ENCODE measurements at places on chromosomes 16 and 17.

DNA sequence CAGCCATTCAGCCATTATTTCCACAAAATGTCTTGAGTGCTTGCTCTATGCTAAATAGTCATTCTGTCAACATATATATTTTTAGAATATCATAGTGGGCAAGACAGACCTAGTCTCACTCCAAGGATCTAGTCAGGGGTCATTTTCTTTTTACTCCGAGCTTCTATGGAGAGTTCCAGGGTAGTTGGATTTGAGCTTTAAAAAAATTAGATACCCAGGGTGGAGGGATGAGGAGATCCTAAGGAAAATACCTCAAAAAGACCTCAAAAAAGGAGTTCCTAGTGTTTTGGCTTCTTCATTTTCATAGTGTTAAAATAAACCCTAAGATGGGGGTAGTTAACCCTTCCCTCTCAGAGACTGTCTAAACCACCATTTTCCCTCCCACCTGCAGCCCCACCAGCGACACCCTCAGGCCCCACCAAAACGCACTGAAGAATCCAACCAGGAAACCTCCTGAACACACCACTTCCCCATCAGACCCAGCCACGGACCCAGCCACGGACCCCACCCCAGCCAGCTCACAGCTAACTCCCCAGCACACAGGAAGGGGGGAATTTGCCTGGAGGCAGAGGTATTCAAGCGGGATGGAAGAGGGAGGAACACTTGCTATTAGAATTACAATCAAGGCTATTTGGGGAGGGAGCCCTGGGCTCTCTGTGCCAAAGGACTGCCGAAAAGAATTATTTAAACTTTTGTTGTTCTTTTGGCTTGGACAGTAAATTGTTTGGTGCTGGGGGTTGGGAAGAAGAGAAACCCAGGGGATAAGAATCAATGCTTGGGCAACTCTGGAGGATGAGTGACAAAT is 2.2 kb downstream of the ETV4 start:
- no peak for DNase-seq

DNA sequence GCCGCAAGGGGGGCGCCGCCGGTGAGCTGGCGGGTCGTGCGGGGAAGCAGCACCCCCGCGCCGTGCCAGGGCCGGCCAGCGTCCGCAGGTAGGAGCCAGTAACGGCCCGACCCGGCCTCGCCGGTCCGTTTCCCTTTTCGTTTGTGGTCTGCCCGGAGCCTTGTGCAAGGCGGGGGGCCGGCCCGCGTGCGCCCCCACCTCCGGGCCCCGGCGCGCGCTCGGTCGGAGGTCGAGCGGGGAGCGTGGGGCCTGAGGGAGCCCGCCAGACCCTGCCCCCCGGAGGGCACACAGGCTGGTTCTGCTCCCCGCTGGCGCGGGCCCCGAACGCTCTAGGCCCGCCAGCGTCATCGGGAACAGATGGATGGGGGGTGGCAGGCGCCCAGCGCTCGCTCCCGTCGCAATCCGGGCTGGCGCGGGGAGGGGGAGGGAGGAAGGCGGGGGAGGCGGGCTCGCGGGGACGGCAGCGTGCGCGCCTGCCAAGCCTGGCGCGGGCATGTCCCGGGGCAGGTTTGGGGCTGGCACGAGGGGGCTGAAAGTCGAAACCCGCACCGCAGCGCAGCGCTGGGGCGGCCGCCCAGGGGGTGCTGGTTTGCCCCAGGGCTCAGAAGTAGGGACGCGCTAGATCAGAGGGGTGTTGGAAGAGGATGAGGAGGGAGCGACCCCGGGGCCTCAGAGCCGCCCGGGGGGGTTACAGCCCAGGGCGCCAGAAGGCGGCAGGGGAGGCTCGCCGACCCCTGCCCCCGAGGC is 1.5 kb upstream of the GSE1 start:
- peak; percentile 74 for DNase-seq

GRCh38 chr17:58492238-58493121 is 4.3 kb upstream of the HSF5 start:
- DNase-seq = no peak

DNA sequence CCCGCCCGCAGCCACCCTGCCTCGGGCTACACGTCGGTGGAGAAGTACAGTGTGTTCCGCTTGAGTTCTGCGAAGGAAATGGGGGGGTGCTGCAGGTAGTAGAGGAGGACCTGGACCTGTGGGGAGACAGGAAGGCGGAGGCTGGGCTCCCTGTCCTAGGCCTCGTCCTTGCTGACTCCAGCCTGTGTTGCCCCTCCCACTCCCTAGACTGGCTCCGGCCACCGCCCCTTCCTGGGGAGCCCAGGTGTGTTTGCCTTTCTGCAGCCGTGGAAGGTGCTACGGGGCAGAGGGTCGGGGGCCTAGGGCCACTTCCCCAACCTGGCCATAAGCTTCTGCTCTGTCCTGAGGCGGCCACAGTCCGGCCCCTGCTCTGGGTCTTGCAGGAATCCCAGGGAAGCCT is 9.1 kb downstream of the TIMM22 start:
- no peak for DNase-seq

DNA sequence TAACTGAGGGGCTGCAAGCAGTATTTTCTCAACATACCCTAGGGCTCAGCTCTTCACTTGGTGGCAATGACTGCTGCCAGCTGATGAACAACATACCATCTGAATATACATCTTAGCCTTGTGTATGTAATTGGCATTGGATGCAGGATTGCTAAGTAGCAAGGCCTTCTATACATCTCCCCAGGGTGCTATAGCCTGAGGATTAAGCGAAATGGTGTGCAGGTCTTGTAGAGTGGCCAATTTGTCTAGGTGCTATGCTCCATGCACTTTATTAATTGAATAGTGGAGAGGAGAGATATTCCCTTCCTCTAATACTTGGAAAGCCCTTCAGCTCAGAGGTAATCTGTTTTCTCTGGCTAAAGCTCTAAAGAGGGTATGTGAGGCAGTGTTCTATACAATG is 71.9 kb downstream of the KIF2B start:
- DNase-seq = no peak
